T47D (cell line): ENCODE measurements at places on chromosomes 16 and 17.

DNA sequence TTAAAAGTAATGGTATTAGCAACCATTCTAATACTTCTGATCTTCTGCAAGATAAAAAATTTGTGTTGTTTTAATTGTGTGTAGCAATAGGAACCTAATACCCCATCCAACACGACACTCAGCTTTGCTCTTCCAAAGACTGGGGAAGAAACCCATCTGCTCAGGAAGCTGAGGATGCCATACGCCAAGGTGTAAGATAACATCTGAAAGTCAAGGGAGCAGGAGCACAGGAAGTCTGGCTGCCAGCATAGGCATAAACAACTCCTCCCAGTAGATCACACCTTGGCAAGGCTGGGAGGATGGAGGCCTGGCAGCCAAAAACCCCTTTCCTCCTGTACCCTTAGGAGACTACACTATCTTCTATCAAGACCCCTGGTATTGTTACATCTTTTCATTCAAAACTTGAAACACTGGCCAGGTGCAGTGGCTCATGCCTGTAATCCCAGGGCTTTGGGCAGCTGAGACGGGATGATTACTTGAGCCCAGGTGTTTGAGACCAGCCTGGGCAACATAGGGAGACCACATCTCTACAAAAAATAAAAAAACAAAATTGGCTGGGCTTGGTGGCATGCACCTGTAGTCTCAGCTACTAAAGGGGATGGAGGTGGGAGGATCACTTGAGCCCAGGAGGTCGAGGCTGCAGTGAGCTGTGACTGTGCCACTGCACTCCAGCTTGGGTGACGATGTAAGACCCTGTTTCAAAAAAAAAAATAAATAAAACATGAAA lies 5.7 kb upstream of the SPHK1 start:
- DNase-seq = no peak

- DNase-seq = no peak
These were observed 22.4 kb downstream of the NLRP1 start for GRCh38 chr17:5561736-5562571.

DNA sequence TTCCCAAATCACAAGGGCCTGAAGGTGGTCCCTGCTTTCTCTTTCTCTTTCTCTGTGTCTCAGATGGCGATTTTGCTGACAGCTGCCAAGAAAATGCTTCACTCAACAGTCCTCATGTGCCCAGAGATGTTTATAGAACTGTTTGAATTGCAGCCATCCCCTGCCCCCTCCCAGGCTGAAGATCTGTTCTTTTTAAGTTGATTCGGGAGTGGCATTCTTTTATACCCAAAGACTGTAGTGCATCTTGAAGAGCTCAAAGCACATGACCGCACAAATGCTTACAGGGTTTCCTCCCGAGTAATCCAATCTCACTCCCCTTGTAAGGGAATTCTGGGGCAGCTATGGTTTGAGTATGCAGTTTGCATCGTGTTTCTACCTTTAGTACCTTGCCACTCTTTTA lies 75.7 kb downstream of the SEC14L1 start:
- no peak for DNase-seq

- no peak for DNase-seq
These were observed 7.7 kb downstream of the STAT5A start for GRCh38 chr17:42296012-42296411.

- no peak for DNase-seq
These were observed 1.3 kb downstream of the ARRB2 start for GRCh38 chr17:4711661-4712181.

- no peak for DNase-seq
These were observed 174.8 kb upstream of the DYNLRB2 start for GRCh38 chr16:80366023-80366422.

DNA sequence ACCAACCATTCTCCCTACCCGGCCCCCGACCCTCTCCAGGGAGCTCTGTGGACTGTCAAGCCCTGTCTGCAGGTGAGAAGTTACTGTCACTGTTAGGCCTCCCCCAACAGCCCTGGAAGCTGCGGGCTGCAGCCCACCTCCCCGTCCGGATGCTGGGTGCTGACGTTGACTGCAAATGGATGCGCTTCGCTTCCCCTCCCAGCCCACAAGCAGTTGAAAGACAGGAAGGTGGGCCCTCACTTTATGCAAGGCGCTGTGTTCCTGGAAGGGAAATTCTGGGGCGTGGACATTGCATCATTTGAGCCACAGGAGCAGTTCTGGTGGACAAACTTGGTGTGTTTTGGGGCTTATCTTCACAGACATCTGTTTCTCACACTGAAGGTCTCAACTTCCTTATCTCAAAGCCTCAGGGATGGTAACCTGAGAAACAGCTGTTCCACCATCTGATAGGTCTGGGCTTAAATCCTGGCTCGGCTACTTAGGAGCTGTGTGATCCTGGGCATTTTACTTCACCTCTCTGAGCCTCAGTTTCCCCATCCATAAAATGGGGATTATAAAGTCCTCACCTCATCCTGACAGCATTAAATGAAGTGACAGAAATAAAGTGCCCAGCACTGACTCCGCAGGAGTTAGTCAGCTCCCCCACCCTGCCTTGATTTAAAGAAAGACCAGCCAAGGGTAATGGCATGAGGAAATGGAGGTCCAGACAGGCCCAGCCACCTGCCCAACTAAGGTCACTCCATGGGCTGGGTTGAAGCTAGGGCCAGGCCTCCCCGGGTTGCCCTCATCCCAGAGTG lies 4.6 kb upstream of the DRC7 start:
- DNase-seq = no peak

- no peak for DNase-seq
These were observed 4.6 kb upstream of the PIEZO1 start for GRCh38 chr16:88789594-88789993.

GRCh38 chr17:66386498-66387351 lies 84.3 kb downstream of the PRKCA start:
- DNase-seq = peak; percentile 33

DNA sequence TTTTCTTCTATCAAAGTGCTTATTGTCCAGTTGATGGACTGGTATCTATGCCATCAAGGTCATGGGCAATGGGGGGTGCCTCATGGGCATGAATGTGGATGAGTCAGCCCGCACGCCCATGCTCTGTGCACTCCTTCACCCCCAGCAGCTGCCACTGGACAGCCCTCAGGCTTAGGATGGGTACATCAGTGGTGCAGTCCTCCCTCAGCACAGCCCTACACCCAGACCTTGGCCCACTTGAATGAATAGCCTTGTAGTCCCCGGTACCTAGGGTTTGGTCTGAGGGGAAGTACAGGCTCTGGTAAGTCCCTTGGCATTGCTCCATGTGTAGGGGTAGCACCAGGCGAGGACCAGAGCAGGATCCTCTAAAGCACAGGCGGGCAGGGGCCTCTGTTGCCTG lies 10.4 kb upstream of the GNA13 start:
- no peak for DNase-seq

- peak; percentile 87 for DNase-seq
These were observed 13.0 kb upstream of the HOXB9 start for GRCh38 chr17:48639136-48639535.

DNA sequence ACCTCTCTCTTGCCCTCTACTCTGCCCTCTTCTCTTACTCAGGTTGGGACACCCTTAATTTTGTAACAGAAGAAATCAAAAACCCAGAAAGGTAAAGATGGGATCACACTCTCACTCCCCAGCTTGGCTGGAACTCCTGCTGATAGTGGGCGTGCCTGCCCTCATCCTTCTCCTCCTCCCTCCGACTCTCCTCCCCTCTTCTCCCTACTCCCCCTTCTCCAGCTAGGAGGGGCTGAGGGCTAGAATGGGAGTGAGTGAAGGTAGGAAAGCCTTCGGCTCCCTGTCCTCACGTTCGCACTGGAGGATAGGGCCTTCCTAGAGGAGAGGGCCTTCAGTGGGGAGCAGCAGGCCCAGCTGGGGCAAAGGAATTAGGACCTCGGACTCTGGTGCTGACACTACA lies 20.3 kb downstream of the SLC7A6OS start:
- no peak for DNase-seq

- DNase-seq = no peak
These were observed 151.6 kb downstream of the CLEC16A start for GRCh38 chr16:11095935-11096334.

DNA sequence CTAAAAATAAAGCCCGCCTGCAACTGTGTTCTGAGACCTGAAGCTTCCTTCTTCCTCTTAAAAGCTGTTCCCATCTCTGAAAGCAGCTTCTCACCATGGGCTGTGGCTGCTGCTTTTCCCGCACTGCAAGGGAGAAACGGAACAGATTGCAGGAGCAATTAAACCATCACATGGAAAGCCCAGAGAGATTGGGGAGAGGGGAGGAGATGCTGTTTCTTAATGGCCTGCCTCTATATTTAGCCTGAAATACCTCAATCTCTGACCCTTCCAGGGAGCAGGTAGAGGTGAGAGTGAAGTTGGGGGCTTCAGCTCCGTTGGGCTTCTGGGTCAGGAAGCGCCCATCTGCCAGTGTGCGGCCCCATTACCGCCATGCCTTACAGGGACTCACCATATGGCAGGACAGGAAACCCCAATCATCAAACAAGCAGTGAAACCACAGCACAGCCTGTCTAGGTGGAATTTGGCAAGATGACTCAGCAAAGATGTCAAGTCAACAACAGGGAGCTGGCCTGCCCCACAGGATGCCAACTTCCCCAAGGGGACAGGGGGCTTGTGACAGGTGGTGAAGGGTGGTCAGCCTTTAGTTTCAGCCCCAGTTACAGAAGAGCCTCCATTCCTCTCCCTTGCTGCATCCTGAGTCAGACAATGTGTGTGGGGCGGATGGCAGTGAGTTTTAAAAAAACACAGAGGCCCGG lies 286.6 kb upstream of the CCL2 start:
- DNase-seq = peak; percentile 33

DNA sequence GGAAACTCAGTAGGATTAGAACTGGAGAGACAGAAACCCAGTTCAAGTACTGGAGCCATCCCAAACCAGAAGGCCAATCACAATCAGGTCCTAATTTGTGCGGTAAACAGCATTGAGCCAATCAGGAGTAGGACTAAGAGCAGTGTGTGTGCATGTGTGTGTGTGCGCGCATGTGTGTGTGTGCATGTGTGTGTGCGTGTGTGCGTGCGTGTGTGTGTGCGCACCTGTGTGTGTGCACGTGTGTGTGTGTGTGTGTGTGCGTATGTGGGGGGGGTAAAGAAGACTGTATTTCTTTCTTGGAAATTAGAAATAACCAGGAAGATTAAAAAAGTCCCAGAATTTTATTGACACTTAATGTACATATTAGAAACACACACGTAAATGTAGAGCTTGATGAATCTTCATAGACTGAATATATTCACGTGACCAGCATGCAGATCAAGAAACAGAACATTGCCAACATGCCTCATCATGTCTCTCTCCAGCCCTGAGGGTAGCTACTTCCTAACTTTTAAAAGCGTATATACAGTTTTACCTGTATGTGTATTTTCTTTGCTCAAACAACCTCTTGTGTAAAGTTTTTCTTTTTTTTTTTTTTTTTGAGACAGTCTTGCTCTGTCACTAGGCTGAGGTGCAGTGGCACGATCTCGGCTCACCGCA lies 919 bp upstream of the DHRS7C start:
- DNase-seq = no peak

DNA sequence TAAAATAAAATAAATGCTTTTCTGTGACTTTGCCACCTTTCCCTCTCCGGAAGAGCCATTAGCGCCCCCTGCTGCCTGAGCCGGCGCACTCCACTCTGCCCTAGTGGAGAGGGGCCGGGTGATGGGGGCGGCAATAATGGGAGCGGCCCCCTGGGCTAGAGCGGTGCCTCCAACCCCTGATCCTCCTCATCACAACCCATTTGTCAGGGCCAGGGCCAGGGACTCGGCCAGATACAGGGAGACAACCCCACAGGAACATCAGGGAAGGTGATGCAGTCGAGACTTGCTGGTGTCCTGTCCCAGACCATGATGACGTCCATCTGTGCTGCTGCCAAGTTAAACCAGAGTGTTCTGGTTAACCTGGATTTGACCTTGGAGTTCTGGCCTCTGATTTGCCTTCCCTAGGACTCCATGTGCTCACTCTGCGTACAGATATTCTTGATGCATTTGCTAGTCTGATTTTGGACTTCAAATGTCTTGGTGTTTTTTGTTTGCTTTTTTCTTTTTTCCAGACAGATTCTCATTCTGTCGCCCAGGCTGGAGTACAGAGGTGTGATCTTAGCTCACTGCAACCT lies 46.1 kb upstream of the BPTF start:
- peak; percentile 23 for DNase-seq

GRCh38 chr17:75814021-75814395 lies 29.4 kb downstream of the UNK start:
- no peak for DNase-seq

GRCh38 chr17:34141590-34141989 lies 113.5 kb upstream of the CCL2 start:
- no peak for DNase-seq

DNA sequence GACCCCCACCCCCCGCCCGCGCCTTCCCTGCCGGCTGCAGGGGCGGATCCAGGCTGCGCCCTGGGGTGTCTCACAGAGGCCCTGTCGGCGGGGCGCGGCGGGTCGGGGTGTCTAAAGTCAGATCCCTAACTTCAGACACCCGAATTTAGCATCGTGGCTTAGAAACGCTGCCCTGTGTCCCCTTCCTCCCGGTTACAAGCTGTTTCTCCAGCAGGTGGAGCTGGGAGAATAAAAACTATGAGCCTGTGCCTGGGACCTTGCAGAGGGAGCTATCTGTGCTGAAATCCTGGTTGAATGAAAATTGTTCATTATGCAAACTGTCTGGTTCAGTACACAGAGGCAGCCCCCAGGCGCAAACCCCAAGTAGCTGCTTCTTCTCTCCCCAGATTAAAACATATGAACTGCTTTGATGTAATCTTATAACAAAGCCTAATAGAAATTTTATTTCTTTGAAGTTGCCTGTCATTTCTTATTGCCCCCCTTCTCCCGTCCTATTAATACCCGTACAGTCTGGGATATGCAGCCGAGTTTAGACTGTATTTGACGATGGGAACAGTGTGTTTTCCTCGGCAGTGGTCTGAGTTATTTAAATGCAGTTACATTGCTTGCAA lies 79.0 kb downstream of the RPA1 start:
- peak; percentile 67 for DNase-seq

DNA sequence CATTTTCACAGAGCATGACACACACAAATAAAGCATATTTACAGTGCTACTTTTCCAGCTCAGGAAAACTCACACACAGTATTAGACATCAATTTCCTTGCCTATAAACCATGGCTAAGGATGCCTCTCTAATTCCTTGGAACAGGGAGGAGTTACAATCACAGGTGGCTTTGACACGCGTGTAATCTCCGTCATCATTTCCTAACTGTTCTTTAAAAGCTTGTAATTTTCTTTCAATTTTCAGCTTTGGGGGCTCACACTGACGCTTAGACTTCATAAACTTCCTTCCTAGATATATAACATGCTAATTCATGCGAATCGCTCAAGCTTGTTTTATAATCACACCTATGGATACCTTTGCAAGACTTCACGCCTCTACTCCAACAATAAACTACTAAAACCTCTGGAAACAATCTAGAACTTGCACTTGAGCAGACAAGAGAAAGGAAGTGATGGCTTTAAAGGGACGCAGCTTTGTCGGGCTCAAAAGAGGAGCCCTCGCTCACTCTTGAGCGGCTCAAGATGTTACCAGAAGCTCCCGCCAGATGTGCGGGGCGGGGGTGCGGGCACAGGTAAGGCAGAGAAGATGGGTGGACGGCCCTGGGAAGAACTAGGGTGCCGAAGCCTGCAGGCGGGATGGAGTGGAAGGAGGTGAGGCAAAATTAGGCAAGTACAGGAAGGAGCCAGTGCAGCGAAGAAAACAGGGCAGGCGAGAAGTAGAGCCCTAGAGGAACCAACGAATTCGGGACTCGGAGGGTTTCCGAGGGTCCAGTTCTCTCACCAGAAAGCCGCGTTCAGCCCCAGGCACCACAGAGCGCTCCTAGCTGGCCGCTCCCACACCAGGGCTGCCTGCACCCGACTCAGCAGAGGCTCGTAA lies 631 bp downstream of the RETREG3 start:
- DNase-seq = no peak

GRCh38 chr17:49515196-49515770 lies 20.2 kb downstream of the NGFR start:
- DNase-seq = peak; percentile 86
